Putamen (tissue), 1 donor: ENCODE measurements at places on chromosomes 2 and 18.

- DNase-seq = no peak
Observed at GRCh38 chr2:54708584-54709335, 14.7 kb upstream of the EML6 start.

DNA sequence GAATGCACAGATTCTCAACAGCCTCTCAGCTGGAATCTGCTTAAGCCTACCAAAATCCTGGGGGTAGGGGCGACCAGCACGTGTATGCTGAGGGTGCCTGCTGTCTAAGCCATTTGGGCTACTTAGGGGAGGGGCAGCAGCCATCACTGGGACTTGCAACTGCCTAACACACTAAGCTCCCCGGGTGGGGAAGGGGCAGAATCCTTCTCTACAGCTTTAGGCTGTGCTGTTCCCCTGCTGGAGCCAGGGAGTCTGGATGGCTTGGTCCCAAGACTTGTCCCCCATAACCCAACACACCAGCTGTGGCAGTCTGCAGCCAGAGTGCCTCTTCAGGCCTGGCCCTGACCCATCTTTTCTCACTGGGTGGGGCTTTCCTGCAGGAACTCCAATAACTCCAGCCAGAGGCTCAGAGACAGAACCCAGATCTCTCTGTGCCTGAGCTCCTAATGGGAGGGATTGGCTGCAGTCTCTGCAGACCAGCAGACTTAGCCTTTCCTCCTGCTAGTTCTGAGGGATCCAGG, 305.4 kb upstream of the RND3 start:
- no peak for DNase-seq

DNA sequence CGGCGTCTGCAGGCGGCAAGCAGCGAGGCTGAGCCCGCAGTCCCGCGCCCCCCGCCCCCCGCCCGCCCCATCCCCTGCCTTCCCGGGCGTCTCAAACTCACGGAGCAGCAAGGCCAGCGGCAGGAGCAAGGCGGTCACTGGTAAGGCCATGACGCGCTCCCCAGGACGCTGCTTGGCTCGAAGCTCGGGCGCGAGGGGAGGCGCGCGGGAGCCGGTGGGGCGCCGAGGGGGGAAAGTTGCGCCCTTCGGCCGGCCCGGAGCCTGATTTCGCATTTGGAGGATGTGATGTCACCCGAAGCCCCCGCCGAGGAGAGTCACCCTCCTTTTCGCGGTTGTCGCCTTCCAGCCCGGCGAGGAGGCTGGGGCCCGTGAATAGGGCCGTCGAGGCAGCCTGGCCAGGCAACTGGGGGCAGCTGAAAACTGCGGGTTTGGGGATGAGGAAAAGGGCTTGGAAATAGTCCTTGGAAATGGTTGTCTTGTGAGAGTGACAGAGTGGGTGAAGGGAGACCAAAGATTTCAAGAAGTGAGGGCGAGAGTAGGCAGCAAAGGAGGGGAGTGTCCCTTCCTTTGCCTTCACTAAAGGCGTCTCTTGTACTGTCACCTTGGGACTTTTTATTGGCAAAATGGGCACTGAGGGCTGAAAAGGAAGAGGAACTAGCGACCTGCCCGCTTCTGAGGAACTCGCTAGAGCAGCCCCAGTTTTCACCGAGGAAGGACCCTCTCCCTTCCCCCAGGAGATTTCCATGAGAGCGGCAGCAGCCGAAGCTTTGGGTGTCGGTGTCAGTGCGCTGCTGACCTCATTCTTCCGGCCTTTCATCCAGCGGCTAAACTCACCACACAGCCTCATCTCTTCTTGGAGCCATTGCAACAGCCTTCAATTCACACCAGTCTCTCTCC, at the start of gene CD8A:
CD8A (minus strand) TSS at position 238 of the 897 bp plus-strand sequence; CDS start at position 150, 88 bp downstream.
- no peak for DNase-seq

DNA sequence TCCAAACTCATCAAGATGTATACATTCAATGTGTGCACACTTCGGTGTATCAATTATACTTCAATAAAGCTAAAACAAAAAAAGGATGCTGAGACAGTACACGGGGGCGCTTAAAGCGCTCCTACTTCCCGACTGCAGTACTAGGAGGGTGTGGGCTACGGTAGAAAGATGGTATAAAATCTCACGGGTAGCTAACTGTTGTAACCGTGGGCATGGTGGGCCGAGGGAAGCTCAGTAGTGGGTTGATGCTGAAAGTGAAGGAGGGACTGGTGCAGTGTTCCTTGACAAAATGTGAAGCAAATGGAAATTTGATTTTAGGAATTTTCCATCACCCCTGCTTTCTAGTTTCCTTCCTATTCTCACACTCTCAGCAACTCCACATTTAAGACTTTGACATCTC, 42.6 kb upstream of the DARS1 start:
- DNase-seq = no peak

DNA sequence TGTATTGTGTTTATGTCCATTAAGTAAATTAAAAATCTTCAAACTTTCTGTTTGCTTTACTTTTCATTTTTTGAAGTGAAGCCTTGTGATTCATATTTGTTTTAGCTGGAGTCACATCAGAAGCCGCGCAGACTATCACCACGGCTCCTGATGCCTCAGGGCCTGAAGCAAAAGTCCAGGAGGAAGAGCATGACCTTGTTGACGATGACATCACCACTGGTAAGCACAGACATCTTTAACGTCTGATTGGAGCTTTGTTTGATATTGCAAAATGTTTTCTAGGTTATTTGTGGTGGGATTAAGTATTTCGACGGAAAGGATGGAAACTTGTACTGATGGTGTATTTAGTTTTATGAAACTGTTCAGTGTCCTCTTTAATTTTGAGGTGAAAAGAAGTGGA, 164.8 kb downstream of the WDR7 start:
- DNase-seq = no peak

- peak; percentile 75 for DNase-seq
Observed at GRCh38 chr2:64404002-64404731, 49.8 kb upstream of the LGALSL start.

DNA sequence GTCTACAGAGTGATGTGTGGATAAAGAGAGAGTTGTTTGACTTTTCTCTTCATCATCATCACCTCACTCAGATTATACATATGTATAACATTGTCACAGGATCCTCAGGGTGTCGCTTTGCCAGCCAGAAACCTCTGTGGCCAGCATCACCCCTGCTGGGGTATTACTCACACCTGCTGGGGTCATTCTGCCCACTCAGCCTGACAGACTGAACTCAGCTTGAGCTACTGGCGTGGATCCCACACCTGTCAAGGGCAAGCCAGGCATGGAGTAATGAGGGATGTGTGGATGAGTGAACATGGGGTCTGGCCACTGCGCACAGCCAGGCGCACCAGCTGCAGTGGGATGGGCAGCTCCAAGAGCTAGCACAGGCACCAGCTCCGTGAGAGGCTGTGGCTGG, 870.6 kb downstream of the CBLN2 start:
- no peak for DNase-seq

DNA sequence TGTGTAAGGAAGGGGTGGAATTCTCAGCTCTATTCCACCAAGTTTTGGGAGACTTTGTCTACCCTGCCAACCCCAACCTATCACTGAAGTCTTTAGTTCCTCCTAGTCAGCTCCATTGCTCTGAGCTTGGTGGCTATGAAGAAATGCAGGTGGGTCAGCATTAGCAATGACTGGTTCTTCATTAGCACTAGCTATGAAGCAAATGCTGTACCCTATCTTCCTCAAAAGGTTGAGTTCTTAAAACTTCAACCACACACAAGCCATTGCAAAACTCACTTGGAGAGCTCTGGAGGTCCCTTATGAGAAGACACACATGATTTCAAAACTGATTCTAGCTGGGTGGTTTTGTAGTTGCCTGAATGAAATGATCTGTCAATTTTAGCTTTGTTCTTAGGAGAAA, 193.8 kb downstream of the IKZF2 start:
- DNase-seq = no peak

DNA sequence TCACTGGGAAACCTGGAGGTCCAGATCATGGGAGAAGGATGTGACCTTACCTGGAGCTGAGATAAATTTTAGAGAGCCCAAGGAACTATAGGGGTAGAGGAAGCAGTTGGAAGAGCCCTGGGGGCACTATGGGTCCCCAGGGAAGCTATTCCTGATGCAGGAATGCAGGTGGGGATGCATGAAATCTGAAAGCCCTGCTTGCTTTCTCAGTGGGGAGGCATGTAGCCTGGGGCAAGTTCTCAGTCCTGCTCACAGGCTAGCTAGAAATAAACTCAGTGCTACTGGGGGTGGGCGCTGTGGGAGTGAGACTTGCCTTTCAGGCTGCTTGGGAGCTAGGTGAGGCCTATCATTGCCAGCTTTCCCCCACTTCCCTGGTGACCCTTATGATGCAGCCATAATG, 499.7 kb downstream of the PTH2R start:
- DNase-seq = no peak

- DNase-seq = no peak
Observed at GRCh38 chr2:95044601-95045000, 19.1 kb downstream of the MAL start.

DNA sequence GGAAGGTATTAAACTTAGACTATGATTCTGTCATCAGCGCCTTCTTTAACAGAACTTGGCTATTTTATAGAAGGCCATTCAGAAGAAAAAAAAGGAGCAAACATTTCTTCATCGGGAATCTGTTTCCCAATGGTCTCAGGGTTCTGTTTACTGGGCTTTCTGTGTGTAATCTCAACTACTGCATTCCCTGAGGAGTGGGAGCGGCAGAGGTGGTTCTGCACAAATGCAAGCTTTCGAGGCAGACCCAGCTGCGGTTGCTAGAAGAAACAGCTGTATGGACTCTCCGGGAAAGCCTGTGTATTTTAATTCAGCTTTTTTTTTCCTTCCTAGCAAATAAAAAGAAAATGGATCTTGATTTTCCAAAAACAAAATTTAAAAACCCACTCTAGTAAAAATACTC, 250.7 kb downstream of the NAPG start:
- no peak for DNase-seq

GRCh38 chr18:58113337-58113736, 69.3 kb downstream of the NEDD4L start:
- DNase-seq = no peak

GRCh38 chr18:55489034-55489986, 98.7 kb downstream of the TCF4 start:
- no peak for DNase-seq

GRCh38 chr18:79902640-79903039, 48.8 kb downstream of the SLC66A2 start:
- no peak for DNase-seq

- no peak for DNase-seq
Observed at GRCh38 chr18:23719634-23720201, 30.5 kb downstream of the LAMA3 start.

GRCh38 chr2:113283704-113284284, 5.1 kb upstream of the PAX8 start:
- DNase-seq = no peak

- DNase-seq = peak; percentile 67
Observed at GRCh38 chr18:3524706-3525105, 74.7 kb downstream of the TGIF1 start.

DNA sequence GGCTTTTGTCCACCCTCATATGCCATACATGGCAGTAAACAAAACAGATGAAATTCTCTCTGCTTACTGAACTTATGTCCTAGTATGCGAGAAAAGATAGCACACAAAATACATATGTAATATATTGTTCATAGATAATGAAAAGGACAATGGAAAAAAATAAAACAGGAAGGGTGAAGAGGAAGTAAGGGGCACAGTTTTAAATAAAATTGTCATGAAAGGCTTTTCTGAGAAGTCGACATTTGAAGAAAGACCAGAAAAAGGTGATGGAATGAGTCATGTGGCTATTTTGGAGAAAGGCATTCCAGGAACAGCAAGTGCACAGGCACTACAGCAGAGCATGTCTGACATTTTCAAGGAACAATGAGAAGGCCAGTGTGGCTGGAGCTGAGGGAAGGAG, 56.4 kb downstream of the KCNH7 start:
- DNase-seq = no peak

- no peak for DNase-seq
Observed at GRCh38 chr2:135130751-135131150, 78.7 kb downstream of the RAB3GAP1 start.

GRCh38 chr2:102289129-102289528, 22.2 kb upstream of the IL1RL1 start:
- DNase-seq = no peak

- no peak for DNase-seq
Observed at GRCh38 chr18:6374340-6374739, 40.4 kb downstream of the L3MBTL4 start.

DNA sequence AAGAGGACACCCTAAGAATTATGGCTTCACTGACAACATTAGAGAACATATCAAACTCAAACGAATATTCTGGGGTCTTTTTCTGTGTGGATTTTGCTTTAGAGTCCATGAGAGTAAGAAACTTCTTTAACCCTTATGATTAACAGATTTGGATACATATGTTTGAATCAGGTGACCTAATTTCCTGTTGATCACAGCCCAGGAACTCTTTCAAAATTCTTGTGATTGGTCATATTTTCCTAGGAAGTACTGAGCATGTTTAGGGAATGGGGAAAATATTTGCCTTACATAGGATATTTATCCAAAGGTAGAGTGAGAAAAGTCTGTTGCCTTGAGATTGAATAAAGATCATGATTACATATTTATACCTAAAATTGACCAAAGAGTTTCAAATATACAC, 160.0 kb downstream of the KCNH7 start:
- DNase-seq = no peak

DNA sequence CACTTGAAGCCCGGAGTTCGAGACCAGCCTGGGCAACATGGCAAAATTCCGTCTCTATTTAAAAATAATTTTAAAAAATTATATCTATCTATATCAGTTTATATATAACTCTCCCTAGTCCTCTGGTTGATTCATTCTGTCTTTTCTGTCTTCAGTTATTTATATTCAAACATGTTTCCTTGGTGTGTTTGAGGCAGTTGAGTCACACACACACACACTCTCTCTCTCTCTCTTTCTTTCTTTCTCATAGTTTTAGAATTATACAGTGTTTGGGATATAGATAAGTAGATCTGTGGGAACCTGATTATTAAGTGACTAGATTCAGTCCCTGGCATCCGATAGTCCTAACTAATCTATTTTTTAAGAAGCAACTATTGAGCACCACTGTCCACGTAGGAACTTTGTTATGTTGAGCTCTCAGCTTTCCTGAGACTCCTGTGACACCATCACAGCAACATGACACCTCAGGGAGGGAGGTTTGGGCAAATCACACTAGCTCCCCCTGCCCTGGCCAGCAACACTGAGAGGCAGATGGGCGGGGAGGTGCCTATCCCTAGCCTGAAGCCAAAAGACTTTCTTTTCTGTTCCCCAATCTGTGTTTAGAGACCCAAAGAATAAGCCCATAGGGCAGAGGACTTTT, 482.7 kb downstream of the DLGAP1 start:
- no peak for DNase-seq

GRCh38 chr2:200944467-200945394, 18.7 kb downstream of the ORC2 start:
- DNase-seq = no peak

DNA sequence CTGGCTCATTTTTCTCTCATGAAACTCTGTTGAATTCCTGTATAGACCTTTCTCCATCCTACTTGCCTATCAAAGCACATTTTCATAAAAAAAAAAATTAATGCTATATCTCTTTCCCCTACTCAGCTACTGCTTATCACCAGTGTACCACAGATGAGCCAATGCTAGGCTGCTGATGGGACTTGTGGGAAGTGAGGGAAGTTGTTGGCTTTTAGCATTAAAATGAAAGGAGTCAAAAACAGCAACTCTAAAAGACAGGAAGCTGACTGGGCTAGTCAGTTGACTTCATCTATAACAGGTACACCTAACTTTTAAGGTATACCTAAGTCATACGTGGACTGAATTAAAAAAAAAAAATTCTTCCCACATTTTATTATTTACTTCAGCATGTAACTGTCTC, 102.1 kb downstream of the FAM117B start:
- DNase-seq = no peak

GRCh38 chr2:12957251-12957650, 240.5 kb downstream of the TRIB2 start:
- DNase-seq = no peak
